ENCODE measurements at places on chromosomes 6 and 20.

DNA sequence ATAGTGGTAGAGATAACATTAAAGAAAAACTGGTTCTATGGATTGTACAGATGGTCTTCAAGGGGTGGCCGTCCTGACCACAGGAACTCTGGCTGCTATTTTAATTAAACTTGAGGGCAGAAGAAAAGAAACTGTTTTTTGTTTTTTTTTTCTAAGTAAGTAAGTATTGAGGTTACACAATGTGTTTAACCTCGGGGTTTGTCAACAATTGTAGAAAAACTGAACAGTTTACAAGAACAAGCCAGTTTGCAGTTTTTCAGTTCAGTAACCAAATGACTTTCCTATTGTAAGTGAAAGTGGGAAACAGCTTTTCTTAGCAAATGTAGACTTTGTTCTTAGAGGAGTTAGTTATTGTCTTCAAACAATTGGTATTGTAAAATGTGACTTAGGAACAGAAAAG, 77.0 kb downstream of the PLCB1 start:
- no peak for DNase-seq

DNA sequence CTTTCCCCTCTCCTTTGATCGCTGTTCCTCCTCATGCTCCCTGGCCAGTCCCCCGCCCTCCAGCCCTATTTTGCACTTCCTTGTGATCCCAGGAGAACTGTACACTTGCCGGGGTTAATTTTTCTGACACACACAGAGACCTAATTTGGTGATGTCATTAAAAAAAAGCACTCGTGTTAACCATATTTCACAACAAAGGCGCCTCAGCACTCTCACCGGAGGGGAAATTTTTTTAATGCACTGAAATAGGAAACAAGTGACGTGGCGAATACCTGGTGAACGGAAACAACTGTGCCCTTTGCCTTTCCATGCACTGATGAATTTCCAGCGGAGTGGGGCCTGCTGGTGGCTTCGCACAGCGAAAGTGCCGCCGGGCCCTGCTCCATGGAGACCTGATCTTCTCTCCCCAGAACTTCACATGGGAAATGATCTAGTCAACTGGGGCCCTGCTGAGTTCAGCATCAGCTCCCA, 53.9 kb upstream of the TAGAP start:
- no peak for DNase-seq

DNA sequence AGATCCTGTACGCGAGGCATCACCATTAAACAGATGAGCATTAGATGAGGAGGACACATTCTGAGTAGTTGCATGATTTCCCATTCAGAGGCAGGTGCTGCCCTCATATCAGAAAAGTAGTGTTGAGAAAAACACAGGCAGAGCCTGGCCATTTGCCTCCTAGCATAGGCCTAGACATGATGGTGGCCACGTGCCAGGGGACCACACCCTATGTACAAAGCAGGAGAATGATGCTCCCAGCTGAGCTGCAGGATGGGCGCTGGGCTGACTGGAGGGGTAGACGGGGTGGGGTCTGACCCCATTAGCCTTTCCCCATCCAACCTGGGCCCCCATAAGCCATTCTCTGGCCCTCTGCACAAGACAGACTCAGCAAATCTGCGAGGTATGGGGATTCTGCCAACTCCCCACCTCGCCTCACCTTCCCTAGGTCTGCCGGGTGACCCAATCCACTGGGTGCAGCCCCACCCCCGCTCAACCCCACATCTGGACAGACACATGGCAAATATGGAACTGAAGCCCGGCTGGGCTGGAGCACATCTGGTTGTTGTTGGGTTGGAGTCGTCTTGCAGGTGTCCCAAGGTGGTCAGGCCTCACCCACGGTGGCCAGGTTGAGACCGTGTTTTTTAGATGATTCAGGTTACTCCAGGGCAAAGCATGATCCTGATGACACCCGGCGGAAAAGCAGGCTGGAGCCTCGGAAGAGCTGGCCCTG, 13.9 kb downstream of the PI16 start:
- no peak for DNase-seq

- no peak for DNase-seq
Observed at GRCh38 chr6:71351190-71351589, 62.6 kb downstream of the OGFRL1 start.

- DNase-seq: no peak
Observed at GRCh38 chr6:73177221-73177944, 47.9 kb downstream of the KHDC1L start.

- no peak for DNase-seq
Observed at GRCh38 chr6:45923831-45924391, 91.7 kb downstream of the CLIC5 start.

- DNase-seq: no peak
Observed at GRCh38 chr20:33909331-33909921, 84.3 kb upstream of the RALY start.

GRCh38 chr20:24895898-24896658, 53.0 kb upstream of the CST7 start:
- DNase-seq: no peak

- DNase-seq: no peak
Observed at GRCh38 chr6:122069932-122070331, 329.5 kb upstream of the HSF2 start.

DNA sequence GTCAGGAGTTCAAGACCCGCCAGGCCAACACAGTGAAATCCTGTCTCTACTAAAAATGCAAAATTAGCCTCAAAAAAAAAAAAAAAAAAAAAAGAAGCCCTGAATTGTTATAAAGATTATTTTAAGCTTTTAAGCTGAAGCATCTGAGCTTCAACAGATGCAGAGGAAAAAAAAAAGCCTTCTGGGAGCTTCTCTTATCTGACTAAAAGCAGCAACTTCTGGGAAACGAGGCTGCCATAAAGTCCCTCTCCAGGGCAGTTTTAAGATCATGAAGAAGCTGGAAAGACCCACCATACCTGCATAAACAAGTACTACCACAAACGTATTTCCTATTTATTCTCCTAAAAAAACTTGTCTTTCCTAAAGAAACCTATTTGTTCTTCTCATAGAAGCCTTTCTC, 3.6 kb downstream of the SERINC3 start:
- DNase-seq: no peak

GRCh38 chr6:152118678-152119077, 311.2 kb downstream of the ESR1 start:
- no peak for DNase-seq

GRCh38 chr6:46688117-46688965, 656 bp downstream of the TDRD6 start:
- no peak for DNase-seq

DNA sequence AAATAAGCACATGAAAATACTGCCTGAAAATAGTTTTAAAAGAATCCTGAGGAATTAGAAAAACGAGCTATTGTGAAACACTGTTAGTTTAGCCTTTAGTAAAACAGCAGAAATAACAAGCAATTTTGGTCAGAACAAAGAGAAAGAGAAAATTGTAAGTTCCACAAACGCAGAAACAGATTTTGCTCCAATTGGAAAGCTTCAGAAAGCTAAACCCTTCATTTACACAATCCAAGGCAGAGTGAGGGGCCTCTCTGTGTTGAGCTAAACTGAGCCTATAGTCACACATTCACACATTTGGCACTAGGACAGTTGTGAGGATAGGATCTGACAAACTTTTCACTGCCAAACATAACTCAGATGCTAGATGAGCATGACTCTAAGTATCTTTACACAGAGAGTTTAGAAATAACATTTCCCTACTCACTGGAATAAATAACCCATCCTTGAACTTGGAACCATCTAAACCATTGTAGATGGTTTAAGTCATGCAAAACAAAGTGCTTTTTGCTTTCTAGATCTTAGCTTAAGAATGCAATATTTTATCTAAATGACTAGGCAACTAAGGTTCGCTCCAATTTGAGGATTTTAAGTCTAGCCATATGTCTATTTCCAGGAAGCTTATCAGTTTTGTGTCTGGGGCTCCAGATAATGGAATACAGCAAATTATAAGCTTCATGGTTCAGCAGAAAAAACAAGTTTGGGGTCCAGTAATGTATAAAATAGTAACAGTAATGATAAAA, 122.6 kb downstream of the SGK1 start:
- no peak for DNase-seq

GRCh38 chr6:5814901-5815300, 191.8 kb downstream of the NRN1 start:
- DNase-seq: no peak

DNA sequence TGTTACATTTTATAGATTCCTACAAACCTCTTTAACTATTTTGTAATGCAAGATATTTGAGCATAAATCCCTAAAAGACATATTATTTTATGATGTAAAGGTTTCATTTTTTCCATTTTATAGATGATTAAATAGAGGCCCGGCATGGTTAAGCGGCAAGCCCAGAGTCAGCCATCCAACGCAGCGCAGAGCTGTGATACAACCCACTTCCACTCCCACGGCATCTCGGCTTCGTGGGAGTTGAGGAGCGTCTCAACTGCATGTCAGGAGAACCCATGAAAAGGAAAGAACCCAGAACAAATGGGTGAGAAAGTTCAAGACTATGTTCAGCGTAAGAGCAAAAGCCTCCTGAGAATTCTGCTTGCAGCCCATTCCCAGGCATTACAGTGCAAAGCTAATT, 488.2 kb downstream of the PRKN start:
- DNase-seq: no peak

- DNase-seq: peak; percentile 69
Observed at GRCh38 chr20:46040902-46041535, 12.0 kb downstream of the SLC12A5 start.

GRCh38 chr20:61682996-61683681, 382.5 kb downstream of the TAF4 start:
- DNase-seq: no peak

- DNase-seq: no peak
Observed at GRCh38 chr20:10649797-10650160, 24.0 kb downstream of the JAG1 start.

- no peak for DNase-seq
Observed at GRCh38 chr20:4869290-4870193, 131.8 kb downstream of the SLC23A2 start.

DNA sequence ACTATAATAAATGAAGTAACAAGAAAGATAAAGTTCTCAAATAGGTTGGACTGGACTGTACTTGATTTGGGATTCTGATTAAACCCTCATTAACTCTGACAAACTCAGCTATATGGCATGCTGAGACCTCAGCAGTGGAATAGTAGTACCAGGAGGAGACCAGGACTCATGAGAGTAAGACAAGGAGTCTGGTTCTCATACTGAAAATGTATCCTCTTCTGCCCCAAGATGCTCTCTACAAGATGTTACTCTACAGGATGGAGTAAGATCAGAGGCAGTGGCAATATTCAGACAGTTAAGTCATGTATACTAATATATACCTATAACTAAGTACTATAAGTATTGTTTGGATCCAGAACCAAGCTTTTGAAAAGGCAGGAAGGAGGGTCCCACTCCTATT, 31.9 kb upstream of the SYNCRIP start:
- no peak for DNase-seq

DNA sequence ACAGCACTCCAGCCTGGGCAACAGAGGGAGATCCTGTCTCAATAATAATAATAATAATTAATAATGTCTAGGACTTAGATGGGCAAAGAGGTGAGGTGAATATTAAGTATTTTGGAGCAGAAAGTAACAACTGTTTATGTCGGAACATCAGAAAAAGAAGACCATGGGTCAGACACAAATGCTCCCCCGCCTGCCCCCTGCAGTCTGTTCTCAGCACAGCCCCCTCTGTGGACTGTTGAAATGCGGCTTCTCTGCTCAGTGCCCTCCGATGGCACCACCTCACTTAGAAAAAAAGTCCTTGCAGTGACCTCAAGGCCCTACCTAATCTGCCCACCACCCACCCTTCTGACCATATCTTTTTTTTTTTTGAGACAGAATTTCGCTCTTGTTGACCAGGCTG, 5.2 kb upstream of the ETV7 start:
- no peak for DNase-seq

DNA sequence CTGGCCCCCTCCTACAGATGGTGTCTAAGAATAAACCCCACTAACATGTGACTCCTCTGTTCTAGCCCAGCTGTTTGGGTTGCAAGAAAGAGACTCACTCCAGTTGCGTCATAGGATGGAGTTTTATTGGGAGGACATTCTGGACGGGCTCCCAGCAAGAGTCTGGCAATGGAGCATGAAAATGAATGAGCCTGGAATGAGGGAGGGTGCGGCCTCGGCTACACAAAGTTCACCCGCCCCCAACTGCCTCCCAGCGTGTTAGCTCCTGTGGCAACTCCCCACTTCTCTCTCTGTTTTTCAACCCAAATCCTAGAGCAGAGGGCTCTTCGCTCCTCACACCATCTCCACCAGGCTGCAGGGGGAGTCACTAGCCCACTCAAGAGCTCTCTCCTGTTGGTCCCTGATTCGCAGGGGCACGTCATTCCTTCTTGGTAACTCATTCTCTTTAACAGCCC, 5.1 kb upstream of the ADAM33 start:
- no peak for DNase-seq

DNA sequence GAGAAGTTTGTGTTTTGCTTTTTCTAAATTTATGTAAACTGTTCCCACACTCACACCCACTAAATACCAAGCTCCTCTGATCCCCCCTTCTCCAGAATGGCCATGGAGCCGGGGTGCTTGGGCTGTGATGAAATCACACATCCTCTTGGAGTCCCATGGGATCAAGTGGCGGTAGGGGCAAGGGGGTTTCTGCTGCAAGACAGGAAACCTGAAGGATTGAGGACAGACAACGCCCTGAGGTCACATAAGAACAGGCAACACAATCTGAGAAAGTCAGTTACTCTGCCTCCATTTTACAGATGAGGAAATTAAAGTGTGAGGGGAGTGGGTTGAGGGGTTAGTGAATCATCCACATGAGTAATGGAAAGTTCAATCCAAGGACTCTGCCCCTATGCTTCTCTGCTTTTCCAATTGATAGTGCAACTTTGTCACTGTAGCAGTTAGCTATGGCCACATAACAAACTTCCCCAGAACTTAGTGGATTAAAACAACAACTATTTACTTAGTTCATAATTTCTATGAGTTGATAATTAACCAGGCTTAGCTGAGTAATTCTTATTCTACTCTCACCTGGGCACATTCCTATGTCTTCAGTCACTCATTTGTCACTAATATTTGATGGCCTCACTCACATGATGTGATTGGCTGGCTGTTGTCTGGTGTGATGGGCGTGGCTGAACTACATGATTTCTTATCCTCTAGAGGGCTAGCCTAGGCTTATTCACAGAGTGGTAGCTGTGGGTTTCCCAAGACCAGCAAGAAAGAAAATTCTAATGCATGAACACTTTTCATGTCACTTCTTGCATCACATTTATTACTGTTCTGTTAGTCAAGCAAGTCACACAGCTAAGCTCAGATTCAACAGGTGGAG, 311.1 kb upstream of the RNF24 start:
- DNase-seq: no peak

- no peak for DNase-seq
Observed at GRCh38 chr6:138507977-138508675, 8.8 kb upstream of the NHSL1 start.

GRCh38 chr6:39181333-39181732, 47.9 kb downstream of the KCNK5 start:
- DNase-seq: no peak

DNA sequence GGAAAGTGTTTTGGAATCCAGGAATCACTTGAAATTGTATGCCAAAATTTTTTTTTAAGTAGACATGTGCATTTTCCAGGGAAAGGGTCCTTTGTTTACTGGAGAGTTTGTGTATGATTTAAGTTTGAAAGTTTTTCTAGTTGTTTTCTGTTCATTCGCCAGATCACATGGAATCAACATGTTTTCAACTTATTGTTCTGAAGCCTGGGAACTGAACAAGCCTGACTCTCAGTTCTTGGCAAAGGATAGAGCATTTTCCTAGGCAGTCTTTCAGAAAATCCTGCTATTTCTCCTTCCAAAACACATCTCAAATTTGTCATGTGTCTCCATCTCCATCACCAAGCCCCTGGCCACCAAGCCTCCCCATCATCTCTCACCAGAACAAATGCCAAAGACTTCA, 374.8 kb downstream of the MAFB start:
- no peak for DNase-seq

All from HEK293T (cell line).